PC-3 (cell line): ENCODE measurements at places on chromosomes 6 and 20. TPM values are rescaled to one million over a fixed set of nuclear protein-coding genes. Genes with fewer than 3 reads are reported as not detected.

- DNase-seq: peak; percentile 79
Measured at GRCh38 chr6:56292505-56293181, 45.3 kb upstream of the COL21A1 start.

GRCh38 chr6:145733810-145734209 is 1.5 kb downstream of the EPM2A start:
- no peak for DNase-seq

GRCh38 chr6:25990172-25990873 is 27.7 kb downstream of the TRIM38 start:
- no peak for DNase-seq

- peak; percentile 99 for DNase-seq
Measured at GRCh38 chr20:52056203-52057062, 135.1 kb downstream of the ZFP64 start.

DNA sequence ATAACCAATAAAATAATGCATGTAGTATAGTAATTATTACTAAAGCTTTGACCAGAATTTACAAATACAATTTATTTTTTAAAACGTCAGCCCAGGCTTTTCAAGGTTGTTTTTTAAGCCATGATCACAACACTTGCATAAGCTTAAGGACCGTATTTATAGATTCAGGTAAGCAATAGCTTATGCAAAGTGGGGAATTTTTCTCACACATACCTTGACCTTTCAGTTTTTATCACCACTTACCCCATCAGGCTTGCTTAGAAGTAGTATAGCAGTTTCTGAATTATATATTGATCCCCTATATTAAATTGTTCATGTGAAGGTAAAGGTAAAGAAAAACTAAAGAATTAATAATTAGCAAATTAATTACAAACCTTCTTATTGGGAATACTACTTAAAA is 232.3 kb upstream of the FKBP1C start:
- DNase-seq: no peak

DNA sequence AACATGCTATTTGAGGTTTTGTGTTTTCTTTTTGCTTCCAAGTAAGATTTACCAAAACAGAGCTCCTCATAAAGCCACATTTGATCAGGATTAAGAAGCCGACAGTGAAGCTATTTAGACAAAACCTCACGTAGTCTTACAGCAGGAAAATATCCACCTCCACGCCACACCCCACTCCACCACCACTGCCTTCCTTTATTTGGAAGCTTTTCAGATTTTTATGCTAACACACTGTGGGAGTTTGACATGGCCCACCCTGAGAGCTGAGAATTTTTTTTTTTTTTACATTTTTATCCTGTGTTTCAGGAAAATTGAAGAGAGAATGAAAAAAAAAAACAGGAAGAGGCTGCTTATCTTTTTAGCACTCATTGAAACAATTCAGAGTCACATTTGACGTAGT is 104.8 kb upstream of the MC3R start:
- DNase-seq: no peak

- DNase-seq: no peak
Measured at GRCh38 chr6:137763886-137764285, 103.2 kb upstream of the TNFAIP3 start.

- no peak for DNase-seq
Measured at GRCh38 chr6:12312736-12313135, 22.6 kb downstream of the EDN1 start.

The HLA-DQB1 gene
- total RNA-seq: not detected in 2 replicates

The TBXT gene
- not detected in 2 replicates for total RNA-seq

The MAP3K5 gene
- 4.3 and 5.0 TPM in 2 replicates for total RNA-seq
